Esophagus squamous epithelium (tissue), 5 donors: ENCODE measurements at places on chromosomes 5 and 9.

GRCh38 chr9:116287721-116288120 lies 134.1 kb downstream of the PAPPA start:
- DNase-seq = no peak

- no peak for DNase-seq
Observed at GRCh38 chr5:37806016-37806415, 33.8 kb downstream of the GDNF start.

- no peak for DNase-seq
Observed at GRCh38 chr5:129405222-129405621, 54.9 kb upstream of the ADAMTS19 start.

DNA sequence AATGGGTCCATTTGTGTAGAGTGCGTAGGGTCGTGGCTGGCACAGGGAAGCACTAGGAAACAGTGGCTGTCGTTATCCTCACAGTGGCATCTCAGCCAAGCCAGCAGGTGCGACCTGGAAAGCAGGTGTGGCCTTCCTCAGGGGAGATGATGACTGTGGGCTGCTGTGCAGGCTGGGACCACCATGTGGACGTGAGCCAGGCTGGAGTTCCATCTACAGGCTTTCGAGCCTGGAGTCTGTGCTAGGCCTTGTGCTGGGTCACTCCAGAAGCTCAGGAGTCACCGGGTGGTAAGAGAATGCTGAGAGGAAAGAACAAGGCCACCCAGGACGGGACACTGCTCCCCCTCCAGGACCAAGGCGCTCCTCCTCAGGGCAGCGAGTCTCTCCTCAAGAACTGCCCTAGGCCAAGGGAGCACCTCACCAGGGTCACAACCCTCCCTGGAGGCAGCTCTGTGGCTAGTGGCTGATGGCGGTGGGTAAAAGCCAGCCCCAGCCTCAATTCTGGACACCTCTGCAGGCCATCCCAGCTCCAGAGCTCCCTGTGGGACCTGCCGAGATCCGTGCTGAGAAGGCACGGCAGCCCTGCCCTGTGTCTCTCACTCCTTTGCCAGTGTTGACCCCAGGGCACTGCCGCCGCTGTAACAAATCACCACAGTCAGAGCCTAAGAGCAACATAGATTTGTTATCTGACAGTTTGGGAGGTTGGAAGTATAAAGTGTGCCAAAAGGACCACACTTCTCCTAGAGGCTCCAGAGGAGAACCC lies 36.0 kb downstream of the WHRN start:
- no peak for DNase-seq

DNA sequence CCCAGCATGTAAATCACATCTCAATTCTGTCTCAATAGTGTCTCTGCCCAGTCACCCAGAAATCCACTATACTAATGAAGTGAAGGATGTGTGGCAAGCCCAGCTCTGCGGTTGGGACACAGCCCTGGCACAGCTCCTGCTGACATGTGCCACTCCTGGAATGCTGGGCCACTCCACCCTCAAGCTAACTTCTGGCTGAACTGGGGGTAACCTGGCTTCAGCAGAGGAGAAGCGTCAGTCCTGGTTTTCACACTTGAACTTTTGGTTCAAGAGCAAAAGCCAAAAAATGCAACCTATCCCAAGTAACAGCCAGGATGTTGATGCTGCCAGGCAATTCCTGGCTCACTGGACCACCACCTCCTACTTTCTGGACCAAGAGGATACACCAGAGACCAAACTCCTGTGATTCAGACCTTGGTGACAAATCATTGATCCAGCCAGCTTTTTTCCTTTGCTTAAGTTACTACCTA lies 86.4 kb downstream of the ARRDC3 start:
- no peak for DNase-seq

- no peak for DNase-seq
Observed at GRCh38 chr9:86308687-86309086, 26.3 kb upstream of the ISCA1 start.

GRCh38 chr5:124053340-124053739 lies 541.4 kb downstream of the CSNK1G3 start:
- no peak for DNase-seq

DNA sequence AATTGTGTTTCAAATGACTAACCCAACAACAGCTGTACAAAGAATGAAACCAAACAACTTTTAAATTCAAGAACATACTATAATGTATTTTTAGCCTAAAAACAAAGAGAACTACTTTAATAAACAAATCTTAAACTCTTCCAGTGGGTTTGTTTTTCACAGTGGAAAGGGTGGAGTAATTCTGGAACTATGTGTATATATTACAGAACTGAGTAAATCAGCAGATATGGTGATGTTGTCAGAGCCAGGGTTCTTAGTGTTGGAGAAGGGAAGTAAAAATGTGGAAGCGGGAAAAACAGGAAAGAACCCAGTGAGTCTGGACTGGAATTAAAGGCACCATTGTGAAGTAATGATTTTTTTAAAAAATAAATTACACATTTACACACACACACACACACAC lies 144.9 kb downstream of the CDK5RAP2 start:
- no peak for DNase-seq
